Liver (tissue), 10 donors: ENCODE measurements at places on chromosomes 12 and 14. TPM values are rescaled to one million over a fixed set of nuclear protein-coding genes. Genes with fewer than 3 reads are reported as not detected.

The LRFN5 gene
- 0.23 TPM for total RNA-seq

The FBXO21 gene
- total RNA-seq: 25.5 TPM

The SMARCD1 gene
- 19.1 TPM for total RNA-seq

The GPX2 gene
- 38.6 TPM for total RNA-seq

The KRT2 gene
- total RNA-seq: not detected

The ACOT6 gene
- not detected for total RNA-seq

The NOXRED1 gene
- total RNA-seq: 0.19 TPM

The GRIP1 gene
- total RNA-seq: 0.33 TPM

The RD3L gene
- total RNA-seq: 0.09 TPM

The OTOGL gene
- 0.08 TPM for total RNA-seq

The SPIC gene
- 17.7 TPM for total RNA-seq

DNA sequence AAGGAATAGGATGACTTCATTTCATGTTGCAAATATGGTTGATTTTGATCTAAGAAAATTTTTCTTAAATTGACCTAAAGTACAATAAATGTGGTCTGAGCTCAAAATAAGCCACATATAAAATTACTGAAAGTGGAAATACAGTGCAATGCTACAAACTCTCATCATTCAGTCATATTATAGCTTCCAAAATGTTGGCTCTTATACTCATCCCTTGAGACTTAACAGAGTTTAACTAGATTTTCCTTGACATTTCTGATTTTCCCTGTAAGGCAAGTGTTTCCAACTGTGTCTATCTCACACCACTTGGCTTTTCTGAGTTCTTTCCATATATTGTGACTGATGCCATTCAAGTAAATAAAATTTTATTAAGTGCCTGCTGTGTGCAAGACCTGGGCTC, 123.7 kb upstream of the NTF3 start:
- no peaks in the 10 kb centered on the region for H3K36me3 ChIP-seq
- H3K4me1 ChIP-seq: no peaks in the 10 kb centered on the region
- H3K27ac ChIP-seq: no peak overlapping the region
- no peak for DNase-seq
- no peak overlapping the region for H3K4me3 ChIP-seq

DNA sequence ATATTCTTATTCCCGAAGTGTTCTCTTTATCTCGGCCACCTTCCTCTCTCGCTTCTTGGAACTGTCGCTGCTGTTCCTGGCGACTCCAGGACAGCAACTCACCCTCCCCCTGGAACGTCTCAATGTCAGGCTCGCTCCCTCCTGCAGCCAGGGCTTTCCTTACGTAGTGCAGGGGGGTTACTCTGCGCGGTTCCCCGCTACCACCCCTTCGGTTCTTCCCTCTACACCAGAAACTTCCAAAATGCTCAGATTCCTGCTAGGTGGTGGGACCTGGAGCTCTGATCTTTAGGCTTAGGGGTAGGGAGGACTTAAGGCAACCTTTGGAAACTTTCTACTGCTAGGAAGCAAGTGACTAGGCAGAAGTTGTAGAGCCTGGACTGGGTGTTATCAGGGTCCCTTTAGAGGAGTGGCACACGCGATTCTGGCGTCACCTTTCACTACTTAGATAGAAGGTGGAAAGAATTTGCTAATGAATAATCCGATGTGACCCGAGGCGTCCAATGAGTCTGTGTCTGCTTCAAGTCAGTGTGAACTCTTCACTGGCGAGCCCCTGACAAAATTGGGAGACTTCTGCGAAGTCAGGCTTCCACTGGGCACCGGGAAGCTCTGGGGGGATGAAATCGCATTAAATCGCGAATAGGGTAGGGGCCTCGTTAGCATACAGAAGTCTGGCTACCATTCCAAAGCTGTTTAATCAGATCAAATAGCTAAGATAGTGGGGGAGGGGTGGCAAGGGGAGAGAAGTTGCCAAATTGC, 900 bp upstream of the DPF3 start:
- H3K4me1 ChIP-seq: peaks cover 10% of the 10 kb centered on the region
- DNase-seq: peak; percentile 49
- H3K36me3 ChIP-seq: no peaks in the 10 kb centered on the region
- H3K27ac ChIP-seq: peak overlapping the region; percentile 65

DNA sequence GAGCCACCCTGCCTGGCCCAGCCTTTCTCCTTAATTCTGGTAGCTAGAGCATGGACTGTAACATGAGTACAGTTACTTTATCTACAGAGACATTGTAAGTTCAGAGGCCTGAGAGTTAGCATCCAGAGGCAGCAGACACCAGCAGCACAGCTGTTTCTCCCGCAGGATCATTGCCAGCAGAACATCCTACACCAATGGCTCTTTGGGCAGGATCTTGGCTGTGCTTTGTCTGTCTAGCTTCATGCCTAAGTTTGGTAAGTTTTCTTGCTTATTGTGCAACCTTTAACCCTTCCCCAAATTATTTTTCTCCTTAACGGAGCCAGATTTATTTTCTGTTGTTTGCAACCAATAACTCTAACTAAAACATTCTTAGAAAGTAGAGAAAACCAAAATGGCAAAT, 21.6 kb downstream of the C12orf71 start:
- H3K4me1 ChIP-seq: no peaks in the 10 kb centered on the region
- H3K36me3 ChIP-seq: no peaks in the 10 kb centered on the region
- H3K27me3 ChIP-seq: no peaks in the 10 kb centered on the region
- no peak for DNase-seq

DNA sequence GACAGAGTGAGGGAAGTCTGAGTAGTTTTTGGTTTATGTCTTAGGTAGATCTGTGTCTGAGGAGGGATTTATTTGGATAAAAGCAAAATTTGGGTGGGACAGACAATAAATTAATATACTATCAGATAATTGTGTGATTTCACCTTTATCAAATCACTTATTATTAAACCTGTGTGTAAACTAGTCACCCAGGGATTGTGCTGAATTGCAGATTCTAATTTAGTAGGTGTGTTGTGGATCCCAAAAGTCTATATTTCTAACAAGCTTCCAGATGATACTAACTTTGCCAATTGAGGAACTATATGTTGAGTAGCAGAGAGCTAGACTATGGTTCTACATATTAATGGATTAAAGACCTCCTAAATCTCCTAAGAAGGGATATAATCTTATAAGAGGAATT, 978.5 kb upstream of the FBXO33 start:
- no peaks in the 10 kb centered on the region for H3K4me1 ChIP-seq
- no peak overlapping the region for H3K4me3 ChIP-seq

DNA sequence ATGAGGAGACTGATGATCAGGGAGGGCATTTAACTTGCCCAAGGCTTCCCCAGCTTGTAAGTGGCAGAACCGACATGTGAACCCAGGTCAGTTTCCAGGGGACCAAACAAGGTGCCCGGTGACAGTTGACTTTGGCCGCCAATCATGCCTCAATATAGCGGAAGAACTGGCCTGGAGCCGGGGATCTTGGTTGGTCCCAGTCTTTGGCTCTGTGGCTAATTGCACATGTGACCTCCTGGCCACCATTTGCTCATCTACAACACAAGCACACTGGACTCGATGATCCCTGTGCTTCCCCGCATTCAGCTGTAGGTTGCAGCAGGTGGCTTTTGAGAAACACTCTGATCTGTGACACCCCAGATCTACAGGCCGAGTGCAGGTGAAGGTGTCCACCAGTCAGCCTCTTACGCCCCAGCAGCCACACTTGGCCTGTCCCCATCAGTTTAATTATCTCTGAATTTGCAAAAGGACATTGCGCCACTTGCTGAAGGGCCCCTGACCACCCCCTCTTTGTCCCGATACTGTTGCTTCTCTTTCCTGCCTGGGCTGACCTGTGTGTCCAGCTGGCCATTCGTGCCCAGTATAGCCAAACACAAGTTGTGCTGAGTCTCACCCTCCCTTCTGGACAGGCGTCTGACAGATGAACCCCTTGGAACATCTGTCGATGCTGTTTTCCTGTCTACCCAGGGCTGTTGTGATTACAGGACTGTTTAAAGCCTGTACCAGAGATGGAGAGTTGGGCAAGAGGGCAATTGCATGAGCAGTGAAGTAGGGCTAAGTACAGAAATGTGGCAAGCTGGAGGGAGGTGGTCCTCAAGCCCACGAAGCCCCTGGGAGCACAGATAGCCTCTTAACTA, 14.1 kb downstream of the ACACB start:
- no peaks in the 10 kb centered on the region for H3K36me3 ChIP-seq
- H3K27ac ChIP-seq: peak overlapping the region; percentile 86
- peak overlapping the region; percentile 61 for H3K4me3 ChIP-seq
- peaks cover 13% of the 10 kb centered on the region for H3K4me1 ChIP-seq
- no peak for DNase-seq

GRCh38 chr14:105049753-105050550, 15.3 kb downstream of the GPR132 start:
- no peak overlapping the region for H3K4me3 ChIP-seq
- H3K27ac ChIP-seq: no peak overlapping the region
- H3K36me3 ChIP-seq: no peaks in the 10 kb centered on the region
- H3K27me3 ChIP-seq: no peaks in the 10 kb centered on the region
- DNase-seq: no peak

DNA sequence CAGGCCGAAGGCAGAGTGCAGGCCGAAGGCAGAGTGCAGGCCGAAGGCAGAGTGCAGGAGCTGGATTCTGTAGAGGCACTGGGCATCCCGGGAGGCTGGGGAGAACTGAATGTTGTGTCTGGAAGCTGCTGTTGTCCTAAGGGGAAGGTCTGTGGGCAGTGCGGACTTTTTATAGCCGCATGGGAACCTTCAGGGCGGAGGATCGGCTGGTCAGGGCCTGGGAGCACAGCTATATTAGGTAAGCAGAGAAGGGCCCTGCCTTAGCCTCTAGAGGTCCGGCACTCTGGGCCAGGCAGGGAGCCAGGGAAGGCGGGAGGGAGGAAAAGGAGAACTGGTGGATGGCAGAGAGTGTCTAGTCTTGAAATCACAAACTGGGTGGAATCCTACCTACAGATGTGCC, 14.2 kb downstream of the CABP1 start:
- no peak overlapping the region for H3K27ac ChIP-seq
- no peaks in the 10 kb centered on the region for H3K4me1 ChIP-seq
- no peak for DNase-seq
- no peak overlapping the region for H3K4me3 ChIP-seq
- H3K36me3 ChIP-seq: no peaks in the 10 kb centered on the region

GRCh38 chr12:12527820-12528296, 34.8 kb downstream of the DUSP16 start:
- H3K4me1 ChIP-seq: peaks cover 6% of the 10 kb centered on the region
- no peak for DNase-seq
- no peaks in the 10 kb centered on the region for H3K27me3 ChIP-seq
- no peak overlapping the region for H3K4me3 ChIP-seq
- peaks cover 14% of the 10 kb centered on the region for H3K36me3 ChIP-seq

DNA sequence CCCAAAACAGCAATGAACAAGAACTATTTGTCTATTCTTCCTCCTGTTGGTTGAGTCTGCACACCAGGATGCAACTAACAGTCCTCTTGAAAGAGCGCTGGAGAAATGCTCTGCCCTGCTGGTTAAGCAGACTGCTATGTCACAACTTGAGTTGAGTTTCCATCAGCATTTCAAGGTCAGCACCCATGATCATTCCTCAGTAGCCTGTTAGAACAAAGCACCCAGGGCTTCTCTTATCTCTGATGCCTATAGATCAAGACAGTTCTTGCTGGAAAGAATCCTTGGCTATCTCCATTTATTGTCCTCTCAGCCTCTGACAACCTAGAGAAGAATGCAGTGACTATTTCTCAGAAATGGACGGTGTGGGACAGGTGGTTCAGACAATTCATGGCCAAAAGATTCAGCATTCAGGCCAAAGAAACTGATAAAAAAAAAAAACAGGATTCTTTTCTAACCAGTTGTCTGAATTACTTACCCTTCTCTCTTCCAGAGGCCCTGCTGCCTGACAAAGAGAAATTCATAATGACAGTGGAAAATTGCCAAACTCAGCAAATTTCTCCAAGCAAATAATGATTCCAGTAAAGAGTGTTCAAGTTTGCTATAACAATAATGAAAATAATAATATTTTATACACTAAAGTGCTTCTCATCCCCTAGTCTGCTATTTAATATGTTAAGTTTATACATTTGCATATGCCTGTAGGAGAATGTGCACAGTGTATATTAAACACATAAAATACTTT, 306.7 kb downstream of the EMP1 start:
- no peaks in the 10 kb centered on the region for H3K36me3 ChIP-seq
- no peak for DNase-seq
- no peak overlapping the region for H3K4me3 ChIP-seq

GRCh38 chr12:60159761-60160160, 563.9 kb downstream of the SLC16A7 start:
- no peaks in the 10 kb centered on the region for H3K4me1 ChIP-seq
- H3K4me3 ChIP-seq: no peak overlapping the region
- no peaks in the 10 kb centered on the region for H3K27me3 ChIP-seq
- DNase-seq: no peak

GRCh38 chr12:79973801-79974200, 38.9 kb upstream of the PPP1R12A start:
- no peaks in the 10 kb centered on the region for H3K27me3 ChIP-seq
- no peak for DNase-seq
- H3K36me3 ChIP-seq: no peaks in the 10 kb centered on the region
- no peak overlapping the region for H3K4me3 ChIP-seq
- no peak overlapping the region for H3K27ac ChIP-seq

DNA sequence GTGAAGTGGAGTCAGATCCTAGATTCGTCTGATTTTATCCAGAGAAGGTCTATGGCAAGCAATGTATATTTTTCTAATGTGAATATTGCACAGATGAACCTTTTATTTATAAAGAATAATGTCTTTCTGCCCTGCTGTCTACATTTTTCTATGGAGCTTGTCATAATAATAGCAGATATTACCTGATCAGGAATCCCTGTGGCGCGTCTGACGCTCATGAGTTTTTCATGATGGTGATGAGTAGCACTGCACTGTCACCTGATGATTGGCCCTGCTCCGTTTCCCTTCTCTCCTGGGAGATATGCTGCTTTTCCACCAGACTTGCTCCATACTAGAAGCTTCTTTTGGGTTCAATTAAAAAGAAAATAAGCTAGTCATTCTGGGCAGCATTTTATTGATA, 20.5 kb downstream of the CINP start:
- no peak overlapping the region for H3K27ac ChIP-seq
- no peaks in the 10 kb centered on the region for H3K4me1 ChIP-seq
- H3K36me3 ChIP-seq: peaks cover 56% of the 10 kb centered on the region

- no peaks in the 10 kb centered on the region for H3K27me3 ChIP-seq
- peaks cover 8% of the 10 kb centered on the region for H3K4me1 ChIP-seq
- no peaks in the 10 kb centered on the region for H3K36me3 ChIP-seq
- peak overlapping the region; percentile 71 for H3K4me3 ChIP-seq
Measured at GRCh38 chr14:81436296-81437138, 36.4 kb upstream of the STON2 start.

GRCh38 chr12:34219046-34219770, 196.9 kb downstream of the ALG10 start:
- no peak overlapping the region for H3K27ac ChIP-seq
- peak overlapping the region; percentile 56 for H3K4me3 ChIP-seq
- no peak for DNase-seq

DNA sequence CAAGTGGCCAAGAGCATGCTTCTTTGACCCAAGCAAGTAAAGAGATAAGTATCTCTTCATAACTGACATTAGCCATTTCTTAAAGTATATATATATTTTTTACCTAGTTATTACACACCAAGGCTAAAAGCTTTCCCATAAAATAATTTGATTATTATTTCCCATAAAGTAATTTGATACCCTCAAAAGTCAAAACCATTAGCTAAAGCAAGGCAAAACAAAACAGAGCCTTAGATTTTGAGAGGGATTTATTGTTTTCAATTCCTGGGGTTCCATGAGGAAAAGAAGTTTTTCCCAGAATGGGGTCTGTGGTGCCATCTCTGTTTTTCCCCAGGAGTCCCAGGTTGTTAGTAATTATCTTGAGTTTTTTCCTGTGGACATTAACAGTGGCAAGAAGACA, 125.5 kb upstream of the NUDT4 start:
- no peak overlapping the region for H3K4me3 ChIP-seq
- H3K27ac ChIP-seq: no peak overlapping the region
- H3K27me3 ChIP-seq: no peaks in the 10 kb centered on the region
- H3K4me1 ChIP-seq: no peaks in the 10 kb centered on the region
